ENCODE measurements at places on chromosomes 7 and 10.

GRCh38 chr7:28002638-28003037 is 178.0 kb downstream of the JAZF1 start:
- no peak for DNase-seq

GRCh38 chr7:30193336-30193943 is 58.7 kb downstream of the MTURN start:
- no peak for DNase-seq

DNA sequence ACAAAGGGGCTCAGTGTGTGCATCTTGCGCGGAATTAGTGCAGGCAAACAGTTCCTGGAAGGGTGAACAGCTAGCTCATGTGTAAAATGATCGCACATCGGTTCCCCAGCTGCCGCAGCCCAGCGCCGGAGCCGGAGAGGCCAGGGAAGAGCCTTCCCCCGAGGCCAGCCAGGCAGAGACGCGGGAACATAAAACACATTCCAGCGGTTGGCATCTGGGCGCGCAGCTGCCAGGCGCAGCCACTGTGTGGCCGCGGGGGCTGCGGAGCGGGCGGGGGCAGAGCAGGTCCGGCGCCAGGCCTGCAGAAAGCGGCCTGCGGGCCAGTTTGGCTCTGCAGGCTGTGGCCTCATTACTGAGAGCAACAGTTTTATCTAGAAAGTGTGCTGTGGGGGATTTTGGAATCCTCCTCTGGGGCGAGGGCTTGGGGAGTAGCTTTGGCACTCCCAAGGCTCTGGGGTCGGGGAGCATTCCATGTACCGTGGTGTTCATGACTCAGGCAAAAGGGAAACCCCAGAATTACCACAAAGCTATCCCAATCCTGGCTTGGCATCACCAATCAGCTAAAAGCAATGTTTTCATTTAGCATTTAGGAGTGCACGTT is 74.3 kb downstream of the SAMD9 start:
- no peak for DNase-seq

- DNase-seq = no peak
Measured at GRCh38 chr10:23063045-23063972, 32.1 kb upstream of the MSRB2 start.

GRCh38 chr7:40833191-40833887 is 698.5 kb downstream of the SUGCT start:
- DNase-seq = no peak

GRCh38 chr10:32015386-32015785 is 40.8 kb downstream of the KIF5B start:
- no peak for DNase-seq

GRCh38 chr7:39734633-39735004 is 111.2 kb downstream of the RALA start:
- DNase-seq = no peak

GRCh38 chr7:154680894-154681659 is 321.8 kb downstream of the PAXIP1 start:
- no peak for DNase-seq

GRCh38 chr7:38171623-38172391 is 6.2 kb upstream of the STARD3NL start:
- DNase-seq = no peak

- no peak for DNase-seq
Measured at GRCh38 chr10:45673074-45673648, 589 bp upstream of the ZFAND4 start.

DNA sequence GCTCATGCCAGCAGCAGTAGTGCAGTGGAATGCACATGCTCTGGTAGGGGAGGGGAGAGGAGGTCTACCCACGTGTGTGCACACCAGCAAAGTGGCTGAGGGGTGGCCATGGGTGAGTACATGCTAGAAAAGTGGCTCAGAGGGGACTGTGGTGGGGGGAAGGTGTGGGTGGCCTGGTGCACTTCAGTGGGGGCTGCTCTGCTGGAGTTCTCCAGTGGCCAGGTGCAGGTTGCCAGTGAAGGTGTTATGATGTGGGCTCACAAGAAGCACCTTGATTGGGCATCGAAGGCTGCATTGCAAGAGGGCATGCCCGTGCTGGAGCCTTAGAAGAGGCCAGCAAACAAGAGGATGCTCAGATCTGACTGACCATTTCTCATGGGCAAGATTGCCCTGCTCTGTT is 613.6 kb upstream of the PHF14 start:
- no peak for DNase-seq

DNA sequence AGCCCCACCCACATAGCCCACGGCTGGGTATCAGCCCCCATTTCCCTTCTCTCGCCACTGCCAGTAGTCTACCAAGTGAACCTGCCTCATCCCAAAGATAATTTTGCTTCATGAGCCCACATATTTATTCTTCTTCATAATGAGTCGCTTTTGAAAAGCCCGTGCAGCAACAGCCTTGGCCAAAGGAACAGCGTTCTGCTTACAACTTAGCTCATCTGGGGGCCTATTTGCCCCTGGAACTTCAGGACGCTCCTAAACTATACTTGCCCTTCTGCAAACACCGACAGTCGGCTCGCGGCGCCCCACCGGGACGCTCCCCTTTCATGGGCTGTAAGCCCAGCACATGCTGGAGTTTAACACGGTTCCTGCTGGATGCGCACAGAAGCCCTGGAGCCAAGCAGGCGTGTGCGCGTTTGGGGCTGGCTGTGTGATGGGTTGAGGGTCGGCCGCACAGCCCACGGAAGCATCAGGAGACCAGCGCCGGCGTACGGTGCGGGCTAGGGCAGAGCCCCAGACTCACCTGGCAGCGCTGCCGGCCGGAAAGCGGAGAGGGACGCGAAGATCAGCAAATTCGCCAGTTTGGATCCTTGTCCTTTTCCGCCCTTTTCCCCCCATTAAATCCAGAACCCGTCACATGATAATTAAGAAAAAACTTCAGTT is 370 bp downstream of the TMEM60 start:
- DNase-seq = no peak

DNA sequence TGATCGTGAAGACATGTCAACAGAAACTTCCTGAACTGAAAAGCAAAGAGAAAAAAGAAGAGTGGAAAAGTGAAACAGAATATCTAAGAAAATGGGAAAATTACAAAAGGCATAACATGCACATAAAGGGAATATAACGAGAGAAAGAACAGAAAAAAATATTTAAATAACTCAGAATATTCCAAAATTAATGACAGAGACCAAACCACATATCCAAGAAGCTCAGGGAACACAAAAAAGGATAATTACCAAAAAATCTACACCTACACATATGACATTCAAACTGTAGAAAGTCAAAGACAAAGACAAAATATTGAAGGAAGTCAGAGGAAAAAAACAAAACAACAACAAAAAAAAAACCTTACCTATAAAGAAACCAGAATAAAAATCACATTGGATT is 105.5 kb downstream of the OR13A1 start:
- DNase-seq = no peak

GRCh38 chr7:40986351-40986873 is 716.5 kb downstream of the INHBA start:
- DNase-seq = no peak

- DNase-seq = no peak
Measured at GRCh38 chr7:98423043-98423442, 22.2 kb upstream of the BAIAP2L1 start.

DNA sequence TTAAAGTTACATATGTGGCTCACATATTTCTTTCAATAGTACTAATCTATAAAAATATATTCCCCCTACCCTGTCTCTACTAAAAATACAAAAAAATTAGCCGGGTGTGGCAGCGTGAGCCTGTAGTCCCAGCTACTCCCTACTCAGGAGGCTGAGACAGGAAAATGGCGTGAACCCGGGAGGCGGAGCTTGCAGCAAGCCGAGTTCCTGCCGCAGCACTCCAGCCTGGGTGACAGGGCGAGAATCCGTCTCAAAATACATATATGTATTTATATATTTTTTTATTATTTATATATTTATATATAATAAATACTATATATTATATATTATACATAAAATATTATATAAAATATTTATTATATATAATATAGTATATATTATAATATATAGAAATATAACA is 69.7 kb upstream of the GRM3 start:
- no peak for DNase-seq

GRCh38 chr7:130369110-130369711 is 11.1 kb upstream of the CPA1 start:
- DNase-seq = no peak
